ENCODE measurements at places on chromosomes 6 and 20.

- no peak for DNase-seq
These were observed 23.4 kb downstream of the IL22RA2 start for GRCh38 chr6:137150072-137150471.

GRCh38 chr20:43996240-43996930 lies 81.7 kb downstream of the TOX2 start:
- no peak for DNase-seq

GRCh38 chr6:167647306-167647705 lies 179.4 kb upstream of the AFDN start:
- no peak for DNase-seq

DNA sequence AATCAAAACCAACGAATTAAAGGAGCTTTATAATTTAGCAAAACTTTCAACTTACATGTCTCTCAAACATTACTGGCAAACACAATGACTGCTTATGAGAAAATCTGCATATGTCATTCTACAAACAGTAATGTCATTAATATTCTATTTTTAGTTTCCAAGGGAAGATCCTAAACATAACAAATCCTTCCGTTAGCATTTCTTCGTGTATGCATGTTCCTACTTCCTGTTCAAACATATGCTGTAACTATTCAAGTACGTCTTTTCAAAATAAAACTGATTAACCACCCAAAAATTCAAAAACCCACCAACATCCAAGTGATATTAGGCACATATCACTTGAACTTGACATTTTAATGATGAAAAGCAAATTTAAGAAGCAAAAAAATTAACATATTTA lies 131.3 kb downstream of the HACE1 start:
- no peak for DNase-seq

GRCh38 chr6:14498748-14499147 lies 381.2 kb downstream of the CD83 start:
- DNase-seq = no peak

DNA sequence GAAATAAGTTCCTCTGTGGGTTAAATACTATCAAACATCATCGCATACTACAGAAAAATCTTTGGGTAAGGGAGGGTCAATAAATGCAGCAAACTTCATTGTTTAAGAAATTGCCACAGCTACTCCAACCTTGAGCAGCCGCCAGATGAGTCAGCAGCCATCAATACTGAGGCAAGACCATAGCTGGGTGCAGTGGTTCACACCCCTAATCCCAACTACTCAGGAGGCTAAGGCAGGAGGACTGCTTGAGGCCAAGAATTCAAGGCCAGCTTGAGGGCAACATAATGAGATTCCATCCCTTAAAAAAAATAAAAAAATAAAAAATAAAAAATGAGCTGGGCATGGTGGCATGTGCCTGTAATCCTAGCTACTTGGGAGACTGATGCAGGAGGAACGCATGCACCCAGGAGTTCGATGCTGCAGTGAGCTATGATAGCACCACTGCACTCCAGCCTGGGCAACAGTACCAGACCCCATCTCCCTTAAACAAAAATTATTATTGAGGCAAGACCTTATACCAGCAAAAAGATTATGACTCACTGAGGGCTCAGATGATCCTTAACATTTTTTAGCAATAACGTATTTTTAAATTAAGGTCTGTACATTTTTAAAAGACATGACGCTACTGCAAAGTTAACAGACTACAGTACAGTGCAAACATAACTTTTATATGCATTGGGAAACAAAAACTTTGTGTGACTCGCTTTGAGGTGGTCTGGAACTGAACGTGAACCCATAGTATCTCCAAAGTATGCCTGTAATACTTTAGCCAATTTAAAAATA lies 8.8 kb downstream of the SRPK1 start:
- DNase-seq = no peak

DNA sequence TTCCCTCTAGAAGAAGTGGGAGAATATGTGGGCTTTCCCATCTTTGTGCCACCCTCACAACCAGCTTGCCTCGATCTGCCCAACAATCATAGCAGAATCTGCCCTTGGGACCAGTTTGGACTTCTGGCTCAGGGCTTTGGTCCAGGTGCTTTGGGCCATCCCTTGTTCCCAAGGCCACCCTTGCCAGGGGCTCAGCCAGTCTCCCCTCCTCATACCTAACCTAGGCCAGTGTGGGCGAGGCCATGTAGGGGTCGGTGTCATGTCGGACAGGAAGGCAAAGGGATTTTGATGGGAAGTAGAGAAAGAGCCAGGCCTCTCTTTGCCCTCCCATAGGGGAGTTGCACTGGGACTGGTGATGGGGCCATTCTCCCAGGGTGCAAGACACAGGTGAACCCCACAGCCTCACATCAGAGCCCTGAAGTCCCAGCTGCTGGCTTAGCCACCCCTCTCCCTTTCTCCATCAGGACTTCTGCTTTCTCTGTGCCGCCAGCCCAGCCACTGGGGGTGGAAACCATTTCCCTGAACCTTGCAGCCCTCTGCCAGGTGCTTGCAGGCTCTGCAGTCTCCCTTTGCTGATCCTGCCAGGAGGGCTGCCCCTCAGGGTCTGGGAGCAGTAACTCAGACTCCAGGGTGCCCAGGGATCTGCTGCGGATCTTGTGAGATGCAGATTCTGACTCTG lies 60.7 kb downstream of the SLC24A3 start:
- no peak for DNase-seq

DNA sequence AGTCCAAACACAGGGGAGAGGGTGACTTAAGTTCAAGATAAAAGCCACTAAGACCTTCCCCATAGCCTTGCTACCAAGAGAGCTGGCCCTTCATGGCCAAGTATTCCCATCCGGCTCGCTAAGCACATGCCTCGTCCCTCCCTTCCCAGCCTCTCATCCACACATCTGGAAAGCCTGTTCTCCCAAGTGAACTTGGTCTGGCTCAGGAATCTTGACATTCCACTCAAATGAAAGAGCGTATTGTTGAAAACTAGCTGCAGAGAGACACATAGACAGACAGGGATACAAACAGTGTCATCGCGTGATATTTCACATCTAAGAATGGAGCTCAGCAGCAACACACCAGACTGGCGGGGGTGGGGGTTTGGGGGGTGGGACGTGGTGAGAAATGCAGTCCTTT lies 182.8 kb upstream of the FOXQ1 start:
- DNase-seq = no peak

GRCh38 chr6:159505140-159505922 lies 187.7 kb downstream of the SOD2 start:
- DNase-seq = no peak

- no peak for DNase-seq
These were observed 44.6 kb downstream of the HIVEP2 start for GRCh38 chr6:142900227-142900971.

All from dorsolateral prefrontal cortex (tissue), 122 donors.